ENCODE measurements at places on chromosomes 11 and 22.

GRCh38 chr11:116865696-116866095 is 28.3 kb upstream of the APOA1 start:
- no peak for DNase-seq

DNA sequence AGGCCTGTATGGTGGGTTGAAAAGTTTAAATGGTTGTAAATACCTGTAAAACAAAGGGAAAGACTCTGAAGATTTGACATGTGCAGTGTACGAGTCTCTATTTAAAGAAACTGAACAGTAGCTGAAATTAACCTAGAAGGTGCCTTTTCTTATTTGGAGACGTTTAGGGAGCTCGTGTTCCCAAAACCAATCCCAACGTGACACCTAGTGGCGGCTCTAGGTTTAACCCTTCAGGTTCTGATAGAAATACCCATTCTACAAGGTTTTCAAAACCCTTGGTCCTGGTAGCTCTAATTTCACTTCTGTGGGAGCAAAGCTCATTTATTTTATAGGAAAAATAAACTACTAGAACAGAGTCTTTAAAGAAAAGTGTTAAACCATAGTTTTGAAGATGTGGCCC is 258.3 kb downstream of the LRRC4C start:
- no peak for DNase-seq

- DNase-seq = no peak
These were observed 27.2 kb downstream of the CERK start for GRCh38 chr22:46710806-46711205.

DNA sequence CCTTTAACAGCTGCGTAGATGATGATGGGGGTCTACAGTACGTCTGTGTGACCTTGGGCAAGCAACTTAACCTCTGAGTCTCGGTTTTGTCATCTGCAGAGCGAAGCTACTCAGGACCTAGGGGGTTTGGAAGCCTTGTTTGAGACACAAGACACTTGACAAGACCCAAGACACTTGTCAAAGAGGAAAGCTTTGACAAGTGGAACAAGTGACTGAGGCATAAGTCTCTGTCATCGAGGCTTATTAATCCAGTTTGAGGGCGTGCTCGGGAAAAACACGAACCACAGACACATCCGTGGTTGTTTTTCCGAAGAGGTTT is 732 bp upstream of the PC start:
- no peak for DNase-seq

- no peak for DNase-seq
These were observed 37.1 kb downstream of the TAF1D start for GRCh38 chr11:93704237-93704636.

DNA sequence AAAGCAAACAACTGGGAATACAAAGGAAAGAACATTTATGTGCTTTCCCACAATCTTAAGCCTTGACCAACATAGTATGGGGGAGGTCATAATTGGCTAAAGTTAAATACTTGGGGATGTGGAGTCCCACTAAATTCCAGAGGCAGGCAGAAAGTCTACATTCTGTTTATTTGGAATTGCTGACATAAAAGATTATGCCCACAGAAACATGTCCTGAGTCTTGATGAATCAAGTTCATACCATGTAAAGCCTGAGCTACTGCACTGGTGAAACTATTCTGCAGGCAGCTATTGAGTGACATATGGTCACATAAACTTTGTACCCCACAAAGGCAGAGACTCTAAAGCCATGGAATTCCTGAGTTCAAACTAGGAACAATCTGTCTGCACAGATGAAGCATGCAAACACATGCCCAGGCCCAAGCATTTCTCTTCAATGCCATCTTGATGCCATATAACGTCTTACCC is 69.9 kb upstream of the CHRM4 start:
- no peak for DNase-seq

DNA sequence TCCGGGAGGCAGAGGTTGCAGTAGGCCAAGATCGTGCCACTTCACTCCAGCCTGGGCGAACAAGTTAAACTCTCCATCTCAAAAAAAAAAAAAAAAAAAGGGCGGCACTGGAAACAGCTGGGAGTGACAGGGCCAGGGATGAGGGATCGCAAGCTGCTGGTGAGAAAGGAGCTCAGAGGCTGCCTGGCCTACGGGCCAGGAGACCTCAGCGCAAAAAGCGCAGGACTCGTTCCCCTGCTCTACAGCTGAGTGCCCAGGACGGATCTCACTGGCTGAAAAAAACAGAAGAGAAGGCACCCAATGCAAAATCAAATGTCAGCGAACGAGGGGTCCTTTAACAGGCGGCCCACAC is 650 bp upstream of the NUP50 start:
- DNase-seq = no peak

DNA sequence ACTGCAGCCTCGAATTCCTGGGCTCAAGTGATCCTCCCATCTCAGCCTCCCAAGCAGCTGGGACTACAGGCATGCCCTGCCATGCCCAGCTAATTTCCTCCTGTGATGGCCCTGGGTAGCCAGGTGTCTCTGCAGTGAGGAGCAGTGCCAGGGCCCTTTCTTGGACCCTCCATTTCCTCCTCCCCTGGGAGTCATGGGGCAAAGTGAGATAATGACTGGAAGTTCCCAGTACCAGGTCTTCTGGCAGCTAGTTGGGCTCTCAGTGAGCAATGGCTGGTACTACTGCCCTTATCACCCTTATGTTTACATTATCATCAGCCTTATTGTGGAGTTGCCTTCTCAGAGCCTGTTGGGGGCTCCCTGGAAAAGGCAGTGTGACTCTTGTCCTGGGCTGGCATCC is 17.6 kb downstream of the DAGLA start:
- no peak for DNase-seq

DNA sequence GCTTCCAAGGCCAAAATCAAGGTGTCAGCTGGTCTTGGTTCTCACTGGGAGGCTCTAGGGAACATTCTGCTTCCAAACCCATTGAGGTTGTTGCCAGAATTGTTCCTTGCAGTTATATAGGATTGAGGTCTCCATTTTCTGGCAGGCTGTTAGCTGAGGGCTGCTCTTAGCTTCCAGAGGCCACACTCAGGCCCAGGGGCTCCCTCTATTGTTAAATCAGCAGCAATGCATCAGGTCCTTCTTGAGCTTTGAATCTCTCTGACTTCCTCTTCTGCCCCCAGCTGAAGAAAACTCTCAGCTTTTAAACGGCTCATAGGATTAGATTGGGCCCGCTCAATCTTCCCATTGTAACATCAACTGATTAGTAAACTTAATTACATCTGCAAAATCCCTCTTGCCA is 39.3 kb upstream of the BSX start:
- no peak for DNase-seq

DNA sequence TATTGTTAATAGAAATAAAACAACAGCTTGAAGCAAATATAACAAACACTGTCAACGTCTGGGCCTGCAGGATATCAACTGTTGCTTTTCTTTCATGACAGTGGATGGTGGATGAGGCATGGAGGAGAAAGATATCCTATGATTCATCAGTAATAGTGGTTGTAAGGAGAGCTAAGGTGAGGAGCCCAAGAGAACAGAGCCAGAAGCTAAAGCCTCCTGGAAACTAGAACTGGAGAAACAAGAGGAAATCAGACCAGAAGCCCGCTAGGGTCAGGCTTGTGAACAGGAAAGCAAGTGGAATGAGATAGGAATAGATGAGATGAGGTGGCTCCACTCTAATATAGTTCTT is 37.7 kb upstream of the MMP12 start:
- no peak for DNase-seq

GRCh38 chr11:128572965-128573364 is 14.4 kb downstream of the ETS1 start:
- no peak for DNase-seq

- DNase-seq = no peak
These were observed 16.7 kb upstream of the UCP3 start for GRCh38 chr11:74025467-74026166.

GRCh38 chr11:102293873-102294601 is 23.2 kb upstream of the BIRC3 start:
- DNase-seq = no peak

DNA sequence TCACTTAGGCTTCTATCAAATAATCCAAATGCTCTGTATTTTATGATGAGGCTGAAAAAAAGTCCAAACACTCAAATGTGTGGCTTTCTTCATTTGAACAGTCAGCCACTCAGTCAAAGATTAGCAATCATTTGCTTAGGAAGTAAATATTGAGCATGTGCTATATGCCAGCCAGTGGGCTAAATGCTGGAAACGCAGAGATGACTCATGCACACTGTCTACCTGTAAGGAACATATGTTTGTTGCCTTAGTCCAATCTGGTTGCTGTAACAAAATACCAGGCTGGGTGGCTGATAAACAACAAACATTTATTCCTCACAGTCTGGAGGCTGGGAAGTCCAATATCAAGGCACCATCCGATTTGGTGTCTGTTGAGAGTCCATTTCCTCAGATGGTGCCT is 617.3 kb downstream of the NTM start:
- DNase-seq = no peak

- DNase-seq = no peak
These were observed 43.6 kb upstream of the DBX1 start for GRCh38 chr11:20203831-20204230.

- DNase-seq = no peak
These were observed 73.0 kb downstream of the TENM4 start for GRCh38 chr11:79367844-79368243.

- DNase-seq = no peak
These were observed 23.7 kb downstream of the YWHAH start for GRCh38 chr22:31968022-31968421.

DNA sequence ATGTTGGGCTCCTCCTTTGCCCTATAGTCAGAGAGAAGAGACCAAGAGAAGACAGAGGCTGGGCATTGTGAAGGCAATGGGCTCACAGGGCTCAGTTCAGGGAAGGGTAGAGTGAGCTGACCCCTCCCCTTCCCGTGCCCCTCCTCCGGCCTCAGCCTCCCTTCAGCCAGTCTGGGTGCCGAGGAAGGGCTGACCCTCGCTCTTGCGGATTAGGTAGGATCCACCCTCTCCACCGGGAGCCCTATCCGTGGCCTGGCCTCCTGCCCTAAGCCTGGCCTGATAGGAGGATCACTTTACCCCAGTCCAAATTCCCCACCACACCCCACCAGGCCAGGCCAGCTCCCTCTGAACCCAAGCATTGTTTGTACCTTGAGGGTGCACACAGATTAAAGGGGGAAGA is 1.8 kb upstream of the PPP1R14B start:
- DNase-seq = no peak

GRCh38 chr11:119335091-119335654 is 846 bp downstream of the RNF26 start:
- DNase-seq = no peak

GRCh38 chr11:44997566-44997965 is 46.9 kb upstream of the TP53I11 start:
- DNase-seq = no peak

- DNase-seq = no peak
These were observed 602 bp upstream of the INPP5J start for GRCh38 chr22:31122196-31122531.

- DNase-seq = no peak
These were observed 18.5 kb downstream of the ENDOD1 start for GRCh38 chr11:95108159-95108611.

- DNase-seq = no peak
These were observed 732 bp upstream of the SORL1 start for GRCh38 chr11:121451178-121451985.

GRCh38 chr11:2134022-2135010 is 4.9 kb downstream of the IGF2 start:
- no peak for DNase-seq

GRCh38 chr11:33801821-33802193 is 27.5 kb upstream of the FBXO3 start:
- no peak for DNase-seq

DNA sequence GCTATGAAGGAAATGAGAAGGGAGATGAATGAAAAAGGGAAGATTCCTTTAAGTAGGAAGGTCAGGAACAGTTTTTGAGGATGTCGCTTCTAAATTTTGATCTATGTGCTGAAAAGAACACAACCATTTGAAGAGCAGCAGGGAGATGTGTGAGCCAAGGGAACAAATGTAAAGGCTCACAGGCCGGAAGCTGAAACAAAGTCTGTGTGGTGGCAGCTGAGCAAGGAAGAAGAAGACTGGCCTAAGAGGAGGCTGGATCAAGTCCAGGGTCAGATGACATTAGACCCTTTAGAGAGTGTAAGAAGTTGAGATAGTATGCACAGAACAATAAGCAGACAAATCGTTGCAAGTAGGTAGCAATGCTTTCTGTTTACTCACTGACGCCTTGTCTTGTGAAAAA is 1631.4 kb upstream of the TENM4 start:
- DNase-seq = no peak

DNA sequence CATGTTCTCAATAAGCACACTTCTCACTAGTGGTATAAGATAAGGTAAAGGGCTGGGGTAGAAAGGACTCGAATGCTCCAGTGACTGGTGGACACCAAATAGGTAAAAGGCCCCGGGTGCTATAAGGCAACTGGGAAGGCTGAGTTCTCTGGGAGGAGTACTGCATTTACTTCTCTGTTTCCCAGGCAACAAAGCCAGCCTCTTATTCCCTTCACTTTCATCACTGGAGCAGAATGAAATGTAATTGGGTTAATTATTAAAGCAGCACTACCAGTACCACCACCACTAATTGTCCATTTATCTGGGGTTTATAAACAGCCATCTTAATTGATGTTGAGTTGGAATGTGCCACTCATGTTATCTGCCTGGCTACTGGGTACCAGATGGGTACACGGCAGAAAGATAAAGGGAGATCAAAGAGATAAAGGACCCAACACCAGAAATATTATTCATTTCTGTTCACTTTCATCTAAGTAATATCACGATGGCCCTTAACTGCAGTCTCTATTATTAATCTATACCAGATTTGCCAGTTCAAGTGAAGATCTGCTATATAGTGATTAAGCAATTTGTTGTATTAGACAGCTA is 94.4 kb upstream of the CHRM4 start:
- DNase-seq = no peak

GRCh38 chr11:124534051-124534450 is 9.4 kb downstream of the OR8B12 start:
- DNase-seq = no peak

DNA sequence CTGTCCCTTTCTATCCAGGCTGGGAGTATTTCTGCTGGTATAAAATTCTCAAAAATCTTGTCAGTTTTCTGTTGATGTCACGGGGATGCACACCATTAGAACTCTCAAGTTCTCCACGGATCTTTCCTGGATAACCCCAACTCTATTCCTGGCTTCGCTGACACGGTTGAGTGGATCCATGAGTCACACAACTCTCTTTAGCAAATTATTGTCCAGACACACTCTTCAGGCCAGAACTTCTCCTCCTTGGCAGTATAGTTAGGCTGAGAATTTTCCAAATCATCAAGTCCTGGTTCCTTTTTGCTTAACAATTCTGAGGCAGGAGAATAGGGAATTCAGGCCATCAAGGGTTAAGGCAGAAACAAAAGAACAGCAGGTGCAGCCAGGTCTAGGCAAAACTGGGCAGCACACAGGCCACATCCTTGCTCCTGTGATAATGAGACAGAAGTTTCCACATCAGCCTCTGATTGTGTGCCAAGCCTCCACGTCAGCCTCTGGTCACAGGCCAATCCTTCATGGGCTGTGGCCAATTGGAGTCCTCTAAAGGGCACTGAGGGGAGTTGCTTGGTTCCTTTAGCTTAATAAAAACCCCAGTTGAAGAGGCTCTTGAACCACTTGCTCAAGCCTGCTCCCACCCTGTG is 5.7 kb upstream of the ACAT1 start:
- no peak for DNase-seq

Measured in effector memory CD4-positive, alpha-beta T cell (primary cell).